ENCODE measurements at places on chromosomes 7 and 10.

DNA sequence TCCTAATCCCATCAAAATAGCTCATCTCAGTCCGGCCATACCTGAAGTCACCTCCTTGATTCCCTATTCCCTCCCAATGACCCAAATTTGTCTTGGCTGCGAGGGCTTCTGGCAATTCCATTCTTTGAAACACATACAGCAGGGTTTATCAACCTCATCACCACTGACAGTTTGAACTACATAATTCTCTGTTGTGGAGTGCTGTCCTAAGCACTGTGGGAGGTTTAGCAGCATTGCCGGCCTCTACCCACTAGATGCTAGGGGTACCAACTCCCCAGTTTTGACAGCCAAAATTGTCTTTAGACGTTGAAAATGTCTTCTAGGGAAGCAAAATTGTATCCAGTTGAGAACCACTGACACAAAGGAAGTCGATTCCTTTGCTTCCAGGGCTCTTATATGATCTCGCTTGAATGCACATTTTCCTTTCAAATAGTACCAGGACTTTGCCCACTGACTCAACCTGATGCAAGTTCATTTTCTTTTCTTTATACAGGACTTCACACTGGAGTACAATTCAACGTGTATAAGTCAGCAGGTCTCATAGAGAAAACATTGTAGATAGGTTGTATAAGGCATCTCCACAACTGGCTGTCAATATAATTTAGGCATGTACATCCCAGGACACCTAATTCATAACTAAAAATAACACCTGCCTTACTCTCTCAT, 133.3 kb downstream of the STRA8 start:
- no peak for DNase-seq

- DNase-seq = no peak
Measured at GRCh38 chr10:125316436-125316835, 156.1 kb upstream of the CTBP2 start.

- no peak for DNase-seq
Measured at GRCh38 chr10:24255881-24256311, 47.0 kb downstream of the KIAA1217 start.

DNA sequence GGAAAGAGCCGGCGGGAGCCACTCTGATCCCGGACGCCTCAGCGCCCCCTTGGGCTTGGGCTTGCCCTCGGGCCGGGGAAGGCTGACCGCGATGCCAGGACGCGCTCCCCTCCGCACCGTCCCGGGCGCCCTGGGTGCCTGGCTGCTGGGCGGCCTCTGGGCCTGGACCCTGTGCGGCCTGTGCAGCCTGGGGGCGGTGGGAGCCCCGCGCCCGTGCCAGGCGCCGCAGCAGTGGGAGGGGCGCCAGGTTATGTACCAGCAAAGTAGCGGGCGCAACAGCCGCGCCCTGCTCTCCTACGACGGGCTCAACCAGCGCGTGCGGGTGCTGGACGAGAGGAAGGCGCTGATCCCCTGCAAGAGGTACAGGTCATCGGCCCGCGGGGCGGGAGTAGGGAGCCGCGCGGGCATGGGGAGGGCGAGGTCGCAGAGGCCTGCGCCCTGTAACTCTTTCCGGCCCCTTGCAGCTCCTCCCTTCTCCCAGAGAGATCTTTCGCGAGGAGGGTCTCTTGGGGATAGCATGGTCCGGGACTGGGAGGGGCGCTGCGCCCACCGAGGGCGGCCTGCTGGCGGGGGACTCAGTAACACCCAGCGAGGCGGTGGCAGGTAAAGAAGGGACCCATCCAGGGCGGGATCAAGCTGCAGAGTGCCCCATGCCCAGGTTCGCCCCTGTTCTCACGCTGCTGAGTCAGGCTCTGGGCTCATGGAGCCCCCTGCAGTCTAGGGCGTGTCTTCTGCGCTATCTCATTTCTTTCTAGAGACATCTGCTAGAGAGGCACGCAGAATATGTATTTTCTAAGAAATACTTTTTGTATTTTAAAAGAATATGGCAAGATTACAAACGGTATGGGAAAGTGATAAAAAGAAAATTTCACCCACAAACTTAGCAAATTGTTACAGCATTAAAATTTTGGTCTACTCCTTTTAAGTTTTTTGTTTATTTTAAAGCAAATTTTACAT, 687 bp downstream of the EPDR1 start:
- no peak for DNase-seq

DNA sequence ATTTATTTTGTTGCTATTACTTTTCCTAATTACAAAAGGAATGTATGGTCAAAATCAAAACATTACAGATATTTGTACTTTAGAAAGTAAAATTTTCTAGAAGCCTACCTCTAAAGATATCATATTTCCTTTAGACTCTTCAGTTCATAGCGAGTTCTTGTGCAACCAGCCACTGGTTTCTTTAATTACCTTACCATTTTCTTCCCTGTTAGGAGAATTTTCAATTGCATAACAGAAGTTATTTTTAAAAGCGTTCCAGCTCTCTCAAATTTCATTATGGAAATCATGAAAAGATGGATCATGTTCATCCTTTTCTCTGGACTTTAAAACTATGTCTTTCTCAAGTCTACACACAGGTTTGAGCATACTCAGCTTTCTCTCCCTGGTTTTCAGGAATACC, 5.0 kb upstream of the TRUB1 start:
- DNase-seq = no peak
